Ovary (tissue), 10 donors: ENCODE measurements at places on chromosomes 5 and 9. TPM values are rescaled to one million over a fixed set of nuclear protein-coding genes. Genes with fewer than 3 reads are reported as not detected.

Gene EPB41L4A
- total RNA-seq, result 7.3 TPM

DNA sequence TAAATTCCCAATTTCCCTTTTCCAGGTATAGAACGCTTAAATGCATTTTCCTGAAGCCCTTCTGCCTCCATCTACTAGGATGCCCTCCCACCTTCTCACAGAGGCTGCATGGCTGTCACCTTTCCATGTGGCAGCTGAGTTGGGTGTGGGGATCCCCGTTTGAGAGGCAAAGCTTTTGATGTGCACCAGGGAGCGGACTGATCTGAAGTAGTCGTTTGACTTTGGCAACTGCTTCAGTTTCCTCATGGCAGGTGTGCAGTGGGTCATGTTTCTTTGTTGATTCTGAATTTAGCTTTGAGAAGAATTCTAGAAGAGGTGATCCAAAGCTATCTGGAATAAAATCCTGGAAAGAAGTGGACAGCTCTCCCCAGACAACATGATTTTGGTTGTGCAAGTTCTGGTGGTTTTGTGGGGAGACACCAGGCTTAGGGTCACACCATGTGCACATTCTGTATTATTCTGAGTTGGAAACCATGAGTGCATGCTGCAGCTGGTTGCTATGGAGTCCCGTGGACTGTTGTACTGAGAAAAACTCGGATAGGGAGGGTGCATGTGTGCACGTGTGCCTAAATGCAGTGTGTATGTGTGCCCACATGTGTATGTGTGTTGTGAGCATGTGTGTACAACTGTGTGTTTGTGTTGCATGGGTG lies 63.5 kb downstream of the GADD45G start:
- H3K27me3 ChIP-seq, result no peaks in the 10 kb centered on the region
- no peak overlapping the region for H3K27ac ChIP-seq
- no peaks in the 10 kb centered on the region for H3K4me1 ChIP-seq
- H3K4me3 ChIP-seq, result no peak overlapping the region
- DNase-seq, result no peak
- H3K36me3 ChIP-seq, result no peaks in the 10 kb centered on the region

DNA sequence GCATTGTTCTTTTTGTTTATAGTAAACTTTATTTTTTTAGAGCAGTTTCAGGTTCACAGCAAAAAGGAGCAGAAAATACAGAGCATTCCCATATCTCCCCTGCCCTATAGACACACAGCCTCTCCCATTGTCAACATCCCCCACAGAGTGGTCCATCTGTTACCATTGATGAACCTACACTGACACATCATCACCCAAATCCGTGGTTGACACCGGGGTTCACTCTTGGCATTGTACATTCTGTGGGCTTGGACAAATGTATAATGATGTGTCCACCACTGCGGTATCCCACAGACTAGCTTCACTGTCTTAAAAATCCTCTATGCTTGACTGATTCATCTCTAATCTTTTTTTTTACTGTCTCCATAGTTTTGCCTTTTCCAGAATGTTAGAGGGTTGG lies 120.7 kb upstream of the SPATA31C2 start:
- no peaks in the 10 kb centered on the region for H3K27me3 ChIP-seq
- H3K4me1 ChIP-seq, result peaks cover 3% of the 10 kb centered on the region
- DNase-seq, result no peak
- H3K27ac ChIP-seq, result no peak overlapping the region
- H3K36me3 ChIP-seq, result no peaks in the 10 kb centered on the region
- H3K4me3 ChIP-seq, result no peak overlapping the region

GRCh38 chr5:158133369-158133768 lies 274.4 kb upstream of the CLINT1 start:
- no peaks in the 10 kb centered on the region for H3K27me3 ChIP-seq
- no peak for DNase-seq
- no peaks in the 10 kb centered on the region for H3K36me3 ChIP-seq
- no peak overlapping the region for H3K27ac ChIP-seq
- no peak overlapping the region for H3K4me3 ChIP-seq

Gene RNF183
- total RNA-seq, result not detected

- no peaks in the 10 kb centered on the region for H3K4me1 ChIP-seq
- H3K36me3 ChIP-seq, result no peaks in the 10 kb centered on the region
- DNase-seq, result no peak
- no peak overlapping the region for H3K4me3 ChIP-seq
- H3K27ac ChIP-seq, result no peak overlapping the region
Observed at GRCh38 chr5:148107608-148108007, 43.8 kb downstream of the SPINK5 start.

- H3K4me3 ChIP-seq, result no peak overlapping the region
- H3K36me3 ChIP-seq, result no peaks in the 10 kb centered on the region
- no peaks in the 10 kb centered on the region for H3K4me1 ChIP-seq
- H3K27me3 ChIP-seq, result no peaks in the 10 kb centered on the region
Observed at GRCh38 chr9:123725389-123725788, 204.5 kb downstream of the DENND1A start.

Gene GMCL2
- total RNA-seq, result not detected

- no peaks in the 10 kb centered on the region for H3K27me3 ChIP-seq
- DNase-seq, result no peak
- H3K27ac ChIP-seq, result no peak overlapping the region
- H3K36me3 ChIP-seq, result no peaks in the 10 kb centered on the region
Observed at GRCh38 chr5:6601816-6602215, 31.0 kb downstream of the NSUN2 start.

Gene TAF11L10
- total RNA-seq, result not detected

DNA sequence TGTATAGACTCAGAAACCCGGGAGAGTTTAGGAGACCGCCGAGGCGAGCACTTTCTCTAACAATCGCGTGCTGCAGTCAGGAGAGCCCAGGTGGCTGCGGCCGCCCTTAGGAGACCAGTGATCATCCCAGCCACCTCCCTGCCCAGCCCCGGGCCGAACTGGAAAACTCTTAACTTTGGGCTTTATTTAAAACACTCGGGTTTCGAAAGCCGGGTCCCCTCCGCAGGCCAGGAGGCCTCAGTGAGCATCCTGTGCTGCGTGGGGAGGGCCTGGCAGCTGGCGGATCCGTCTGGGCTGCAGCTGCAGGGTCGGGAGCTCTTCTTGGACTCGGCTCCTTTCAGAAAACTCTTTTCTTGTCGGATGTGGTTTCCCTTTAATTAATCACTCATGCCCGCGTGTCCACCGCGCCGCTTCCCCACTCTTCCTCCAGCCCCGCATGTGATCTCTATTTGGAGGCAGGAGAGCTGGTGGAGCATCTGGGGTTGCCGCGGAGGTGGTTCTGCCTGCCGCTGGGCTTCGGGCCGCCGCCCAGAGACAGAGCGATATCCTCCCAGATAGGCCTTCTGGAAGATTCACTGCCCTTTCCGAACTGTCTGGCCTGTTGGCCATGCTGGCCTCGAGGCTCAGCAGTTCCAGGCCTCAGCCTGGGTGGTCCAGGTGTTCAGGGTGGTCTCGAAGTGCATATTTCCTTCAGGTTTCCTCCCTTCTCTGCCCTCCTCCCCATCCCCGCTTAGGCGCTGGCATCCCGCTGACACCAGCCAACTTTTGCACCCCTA lies 59.5 kb downstream of the TMEM174 start:
- H3K27me3 ChIP-seq, result no peaks in the 10 kb centered on the region
- no peak for DNase-seq
- no peak overlapping the region for H3K4me3 ChIP-seq
- H3K36me3 ChIP-seq, result no peaks in the 10 kb centered on the region
- no peak overlapping the region for H3K27ac ChIP-seq
- peaks cover 2% of the 10 kb centered on the region for H3K4me1 ChIP-seq

Gene CFAP157
- total RNA-seq, result 0.63 TPM

Gene CCNI2
- total RNA-seq, result not detected

Gene CYSRT1
- total RNA-seq, result 0.80 TPM

DNA sequence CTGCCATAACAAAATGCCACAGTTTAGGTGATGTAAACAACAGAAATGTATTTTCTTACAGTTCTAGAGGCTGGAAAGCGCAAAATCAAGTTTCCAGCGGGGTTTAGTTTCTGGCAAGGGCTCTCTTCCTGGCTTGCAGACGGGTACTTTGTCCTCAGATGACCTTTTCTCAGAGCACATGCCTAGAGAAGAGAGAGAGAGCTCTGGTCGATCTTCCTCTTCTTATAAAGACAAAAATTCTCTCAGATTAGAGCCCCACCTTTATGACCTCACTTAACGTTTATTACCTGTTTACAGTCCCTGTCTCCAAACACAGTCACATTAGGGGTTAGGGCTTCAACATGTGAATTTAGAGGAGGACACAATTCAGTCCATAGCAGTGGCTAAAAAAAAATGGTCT lies 119.7 kb downstream of the CETN3 start:
- no peak for DNase-seq
- H3K27me3 ChIP-seq, result no peaks in the 10 kb centered on the region
- no peak overlapping the region for H3K4me3 ChIP-seq
- no peaks in the 10 kb centered on the region for H3K4me1 ChIP-seq

DNA sequence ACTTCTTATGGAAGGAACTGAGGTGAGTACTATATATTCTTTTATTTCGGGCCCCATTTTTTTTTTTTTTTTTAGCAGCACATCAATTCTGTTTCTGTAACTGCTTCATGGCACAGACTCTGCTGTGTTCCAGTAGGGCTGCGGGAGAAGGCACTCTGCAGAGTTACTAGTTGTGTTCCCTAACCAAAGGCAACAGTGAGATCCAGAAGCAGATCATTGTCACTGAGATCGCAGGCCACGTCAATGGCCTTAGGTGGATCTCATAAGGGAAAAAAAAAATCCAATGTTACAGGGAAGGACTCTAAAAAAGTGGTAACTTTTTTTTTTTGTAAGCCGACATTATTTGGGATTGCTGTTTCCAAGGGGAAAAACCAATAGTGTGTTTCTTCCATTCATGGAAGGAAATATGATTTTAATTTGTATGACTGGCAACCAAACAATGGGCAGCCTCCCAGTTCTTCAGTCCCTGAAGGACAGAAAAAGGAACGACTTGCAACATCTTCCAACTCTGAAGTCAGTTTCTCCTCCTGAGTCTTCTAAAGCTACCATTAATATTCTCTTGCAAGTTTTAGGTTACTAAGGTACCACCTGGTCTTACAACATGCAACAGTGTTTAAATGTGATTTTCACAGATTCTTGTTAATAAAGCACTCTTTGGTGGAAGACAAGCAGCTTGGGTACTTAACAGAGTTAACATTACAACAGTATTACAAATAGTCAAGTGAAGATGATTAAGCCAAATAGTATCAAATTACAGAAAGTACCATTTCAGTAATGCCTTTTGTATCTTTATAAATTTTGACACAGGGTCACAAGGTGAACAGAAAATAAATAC lies 52.8 kb downstream of the HABP4 start:
- no peak for DNase-seq
- H3K4me1 ChIP-seq, result no peaks in the 10 kb centered on the region
- H3K36me3 ChIP-seq, result no peaks in the 10 kb centered on the region

- DNase-seq, result no peak
- H3K4me1 ChIP-seq, result no peaks in the 10 kb centered on the region
- H3K36me3 ChIP-seq, result no peaks in the 10 kb centered on the region
- H3K27ac ChIP-seq, result no peak overlapping the region
- H3K27me3 ChIP-seq, result no peaks in the 10 kb centered on the region
Observed at GRCh38 chr5:1295650-1296037, 776 bp upstream of the TERT start.
